ENCODE measurements at places on chromosomes 11 and 22. TPM values are rescaled to one million over a fixed set of nuclear protein-coding genes. Genes with fewer than 3 reads are reported as not detected.
A peak's percentile ranks its signal among the peaks of the same experiment; 100 is the strongest.

- peak; percentile 85 for DNase-seq
These were observed 663 bp downstream of the MYH9 start for GRCh38 chr22:36386900-36387708.

DNA sequence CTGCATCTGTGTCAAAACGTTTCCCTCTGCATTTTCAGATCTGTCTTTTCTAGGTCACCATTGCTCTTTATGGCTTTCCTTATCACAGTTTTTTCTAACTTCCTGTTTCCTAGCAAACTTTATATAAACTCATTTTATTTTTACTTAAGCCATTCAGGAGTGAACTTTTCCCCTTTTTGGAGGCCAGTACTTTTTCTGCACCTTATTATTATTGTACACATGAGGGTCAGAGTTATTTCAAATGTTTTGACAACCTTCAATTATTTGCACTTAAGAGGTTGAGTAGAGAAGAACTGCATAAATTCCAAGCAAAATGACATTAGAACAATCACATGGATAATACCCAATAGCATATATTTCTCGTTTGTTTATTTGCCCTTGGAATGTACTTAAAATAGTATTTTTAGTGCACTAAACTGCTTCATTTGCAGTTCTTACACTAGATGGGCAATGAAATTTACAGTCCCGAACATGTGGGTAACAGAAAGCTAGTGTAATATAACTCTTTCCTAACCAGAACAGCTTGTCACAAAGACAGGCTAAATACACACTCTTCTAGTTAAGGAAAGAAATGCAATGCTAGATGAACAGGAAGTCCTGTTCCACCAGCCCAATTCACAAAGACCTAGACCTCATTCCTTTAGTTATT lies 79.5 kb downstream of the UBASH3B start:
- no peak for DNase-seq

DNA sequence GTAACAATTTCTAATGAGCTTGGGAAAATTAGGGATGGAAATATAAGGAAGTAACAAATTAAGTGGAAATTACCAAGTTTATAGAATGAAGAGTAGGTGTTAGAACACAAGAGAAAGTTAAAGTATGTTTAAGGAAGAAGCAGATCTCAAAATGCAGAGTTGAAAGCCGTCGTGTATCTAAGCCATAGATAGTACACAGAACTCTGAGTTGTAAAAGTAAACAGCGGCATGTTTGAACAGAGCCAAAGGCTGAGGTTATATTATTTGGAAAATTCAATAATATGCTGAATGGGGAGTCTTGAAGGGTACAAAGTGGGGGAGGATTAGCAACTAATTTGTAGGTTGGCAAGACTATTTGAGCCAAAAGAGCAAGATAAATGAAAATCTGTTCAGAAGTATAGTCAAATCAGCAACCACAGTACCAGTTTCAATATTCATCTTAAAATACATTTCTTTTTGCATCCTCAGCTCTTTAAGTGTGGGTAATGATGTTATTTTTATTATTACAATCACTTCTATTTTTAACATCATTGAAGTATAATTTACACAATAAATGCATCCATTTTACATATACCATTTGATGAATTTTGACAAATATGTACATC lies 594.8 kb upstream of the ANO3 start:
- no peak for DNase-seq

- DNase-seq, result no peak
These were observed 101.3 kb upstream of the E2F8 start for GRCh38 chr11:19342036-19342435.

- DNase-seq, result no peak
These were observed 2.1 kb upstream of the PTPRCAP start for GRCh38 chr11:67439321-67440228.

DNA sequence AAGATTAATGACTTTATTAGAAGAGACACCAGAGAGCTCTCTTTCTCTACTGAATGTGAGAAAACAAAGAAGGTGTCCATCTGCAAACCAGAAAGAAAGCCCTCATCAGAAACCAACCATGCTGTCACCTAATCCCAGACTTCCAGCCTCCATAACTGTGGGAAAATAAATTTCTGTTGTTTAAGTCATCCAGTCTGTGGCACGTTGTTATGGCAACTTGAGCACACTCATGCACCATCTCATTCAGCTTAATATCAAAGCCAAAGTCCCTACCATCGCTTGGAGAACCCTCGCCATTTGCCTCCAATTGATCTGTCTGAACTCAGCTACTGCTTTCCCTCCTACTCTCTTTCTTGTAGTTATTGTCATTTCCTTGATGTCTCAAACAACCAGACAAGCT lies 766.1 kb upstream of the ARHGAP42 start:
- no peak for DNase-seq

DNA sequence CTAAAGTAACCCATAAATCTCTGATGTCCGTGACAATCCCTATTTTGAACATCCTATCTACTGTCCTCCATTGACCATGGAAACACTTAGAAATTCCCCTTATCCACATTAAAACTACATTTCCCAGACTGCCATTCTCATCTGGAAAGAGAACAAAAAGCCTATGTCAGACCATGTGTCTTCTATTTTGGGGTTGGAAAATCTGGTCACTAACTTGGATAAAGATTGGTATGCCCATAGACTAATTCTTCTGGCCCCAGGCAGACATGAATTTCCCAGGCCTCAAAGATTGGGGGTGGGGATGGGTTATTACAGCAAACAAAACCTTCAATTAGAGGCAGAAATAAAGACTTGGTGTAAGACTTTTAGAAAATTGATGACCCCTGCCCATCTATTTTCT lies 30.9 kb upstream of the CREB3L1 start:
- DNase-seq, result no peak

DNA sequence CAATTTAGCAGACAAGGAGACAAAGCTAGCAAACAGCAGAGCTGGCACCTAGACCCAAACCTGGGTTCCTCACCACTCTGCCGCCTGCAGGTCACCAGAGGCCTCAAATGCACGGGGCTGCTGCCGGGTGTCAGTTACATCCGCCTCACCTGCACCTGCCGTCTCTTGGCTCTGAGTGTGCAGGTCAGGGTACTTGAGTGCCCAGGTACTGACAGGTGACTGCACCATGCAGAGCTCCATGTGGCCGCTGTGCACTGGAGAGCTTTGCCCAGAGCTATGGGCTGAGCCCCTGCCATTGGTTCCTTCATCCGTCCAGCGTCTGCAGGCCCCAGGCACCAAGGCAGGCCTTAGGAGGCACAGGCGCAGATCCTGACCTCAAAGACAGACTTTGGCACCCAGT lies 35.0 kb downstream of the PDGFB start:
- DNase-seq, result no peak

- DNase-seq, result no peak
These were observed 35.1 kb downstream of the TRIOBP start for GRCh38 chr22:37731804-37732471.

DNA sequence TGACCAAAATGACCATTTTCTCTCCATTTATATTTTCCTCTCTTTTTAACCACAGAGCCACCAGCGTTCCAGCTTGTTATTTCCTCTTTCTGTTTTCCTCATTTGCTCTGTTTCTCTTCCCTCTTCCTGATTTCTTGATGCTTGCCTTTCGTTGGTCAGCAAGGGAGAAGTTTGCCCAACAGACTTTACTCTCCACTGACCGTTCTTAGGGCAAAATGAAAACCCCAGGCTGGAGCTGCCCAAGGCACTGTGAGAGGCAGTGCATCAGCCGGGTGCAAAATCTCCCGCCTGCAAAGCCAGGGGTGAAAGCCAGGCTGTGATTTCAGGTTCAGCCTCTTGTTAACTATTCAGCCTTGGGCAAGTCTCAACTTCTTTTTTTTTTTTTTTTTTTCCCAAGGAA lies 26.1 kb upstream of the APLP2 start:
- no peak for DNase-seq

- no peak for DNase-seq
These were observed 24.6 kb downstream of the FLRT1 start for GRCh38 chr11:64060263-64060860.

DNA sequence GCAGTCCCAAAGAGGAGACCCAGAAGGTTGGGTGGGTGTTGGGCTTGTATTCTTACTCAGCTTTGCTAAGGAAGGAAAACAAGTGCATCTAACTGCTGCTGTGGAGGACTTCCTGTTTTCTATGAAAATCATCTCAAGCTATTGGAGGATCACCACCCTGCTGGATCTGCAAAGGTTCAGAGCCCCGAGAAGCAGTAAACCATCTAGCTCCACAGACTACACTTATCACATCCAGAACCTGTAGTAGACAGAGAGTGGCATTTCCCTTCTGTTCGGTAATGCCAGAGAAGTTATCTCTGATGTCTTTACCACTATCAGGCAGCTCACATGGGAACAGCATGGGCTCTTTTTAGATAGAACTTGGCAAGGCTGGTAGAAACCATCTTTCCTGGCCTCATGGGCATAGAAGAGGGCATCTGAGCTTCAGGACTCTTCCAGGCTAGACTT lies 21.7 kb downstream of the KCNJ1 start:
- DNase-seq, result no peak

GRCh38 chr11:5280582-5281102 lies 10.9 kb upstream of the HBE1 start:
- DNase-seq, result peak; percentile 54

- DNase-seq, result no peak
These were observed 64.6 kb downstream of the GDPD4 start for GRCh38 chr11:77236901-77237300.

DNA sequence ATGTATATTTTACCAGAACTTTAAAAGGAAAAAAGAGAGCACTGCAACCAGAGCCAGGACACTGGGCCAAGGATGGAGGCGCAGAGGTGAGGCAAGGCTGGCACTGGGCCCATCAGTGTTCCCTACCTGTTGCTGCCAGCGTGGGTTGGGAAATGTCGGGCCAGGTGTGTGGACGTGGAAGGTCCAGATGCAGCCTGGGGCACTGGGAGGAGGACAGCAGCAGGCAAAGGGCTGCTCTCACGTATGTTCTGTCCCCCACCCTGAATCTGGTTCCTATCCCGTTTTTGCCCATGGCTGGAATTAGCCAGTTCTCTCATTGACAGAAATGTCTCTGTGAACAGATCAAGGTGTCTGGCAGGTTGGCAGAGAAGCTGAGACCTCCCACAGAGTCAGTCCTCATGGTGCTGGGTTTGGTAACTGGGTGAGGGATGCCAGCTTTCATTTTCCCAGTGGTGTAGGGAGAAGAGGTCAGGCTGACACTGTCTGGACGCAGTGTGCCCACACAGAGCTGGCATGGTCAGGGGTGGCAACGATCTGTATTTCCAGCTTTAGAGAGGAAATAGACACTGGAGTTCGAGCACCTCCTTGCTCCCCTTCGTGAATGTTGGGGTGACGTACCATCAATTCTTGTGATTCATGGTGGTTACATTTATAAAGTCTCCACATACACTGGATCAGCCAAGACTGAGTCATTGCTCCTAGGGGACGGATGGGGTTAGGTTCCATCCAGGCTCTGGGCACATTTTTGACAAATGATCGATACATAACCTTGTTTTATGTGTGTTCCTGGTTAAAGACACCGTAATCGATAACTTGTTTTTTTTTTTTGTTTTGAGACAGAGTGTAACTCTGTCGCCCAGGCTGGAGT lies 4.3 kb upstream of the PNPLA3 start:
- DNase-seq, result no peak

DNA sequence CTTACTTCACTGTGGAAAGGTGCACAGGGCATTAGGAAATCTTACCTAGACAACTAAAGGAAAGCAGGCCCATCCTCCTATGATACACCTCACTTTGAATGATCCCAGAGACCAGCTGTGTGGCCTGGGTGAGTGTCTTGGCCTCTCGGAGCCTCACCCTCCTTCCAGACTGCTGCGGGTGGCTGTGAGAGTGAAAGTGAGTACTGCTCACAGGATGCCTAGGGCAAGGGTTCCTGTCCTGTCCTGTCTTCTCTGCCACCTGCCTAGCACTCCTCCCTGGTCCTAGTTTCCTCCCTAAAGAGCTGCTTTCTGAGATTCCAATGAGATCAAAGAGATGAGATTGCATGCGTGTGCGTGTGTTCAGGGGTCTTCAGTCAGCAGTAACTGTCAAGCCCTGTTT lies 19.5 kb upstream of the ADORA2A start:
- no peak for DNase-seq

GRCh38 chr11:115765803-115766239 lies 261.6 kb upstream of the CADM1 start:
- DNase-seq, result no peak

Gene FADS2
- total RNA-seq, result 6.5 TPM

Gene SLC5A12
- total RNA-seq, result not detected

Gene PLA2G3
- total RNA-seq, result not detected

Gene KCNK4
- total RNA-seq, result not detected

Gene PRR33
- total RNA-seq, result 2.3 TPM

Gene FIBP
- total RNA-seq, result 36.6 TPM

All from psoas muscle (tissue), 8 donors.